Fibroblast of lung (primary cell): ENCODE measurements at places on chromosomes 7 and 10. TPM values are rescaled to one million over a fixed set of nuclear protein-coding genes. Genes with fewer than 3 reads are reported as not detected.

- no peak for DNase-seq
Observed at GRCh38 chr7:148967602-148968001, 60.7 kb downstream of the PDIA4 start.

GRCh38 chr10:92592761-92593618 is at the start of gene KIF11:
Gene KIF11 (plus strand): TSS chr10:92593130. CDS start chr10:92593376, 246 bp downstream.
- peak; percentile 96 for DNase-seq

GRCh38 chr10:132820056-132820455 is 34.1 kb upstream of the NKX6-2 start:
- no peak for DNase-seq

GRCh38 chr10:50990568-50991455 is 83.5 kb upstream of the PRKG1 start:
- peak; percentile 97 for DNase-seq

DNA sequence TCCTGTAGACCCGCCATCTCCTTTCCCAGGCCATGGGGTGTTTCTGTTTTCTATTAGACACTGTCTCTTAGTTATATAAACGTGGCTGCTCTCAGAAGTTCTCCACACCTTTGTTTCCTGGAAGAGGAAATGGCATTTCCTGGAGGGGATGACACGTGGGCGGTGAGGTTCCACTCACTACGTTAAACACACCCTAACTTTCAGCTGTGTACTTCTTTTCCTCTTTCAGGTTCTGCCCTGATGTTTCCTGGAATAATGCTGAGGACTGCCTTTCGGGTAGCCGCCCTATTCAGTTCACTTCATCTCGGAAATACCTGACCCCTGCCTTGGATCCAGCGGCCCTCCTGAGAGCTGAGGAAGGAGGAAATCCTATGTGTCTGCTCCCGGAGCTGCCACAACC is 3.4 kb upstream of the PRKCQ start:
- no peak for DNase-seq

DNA sequence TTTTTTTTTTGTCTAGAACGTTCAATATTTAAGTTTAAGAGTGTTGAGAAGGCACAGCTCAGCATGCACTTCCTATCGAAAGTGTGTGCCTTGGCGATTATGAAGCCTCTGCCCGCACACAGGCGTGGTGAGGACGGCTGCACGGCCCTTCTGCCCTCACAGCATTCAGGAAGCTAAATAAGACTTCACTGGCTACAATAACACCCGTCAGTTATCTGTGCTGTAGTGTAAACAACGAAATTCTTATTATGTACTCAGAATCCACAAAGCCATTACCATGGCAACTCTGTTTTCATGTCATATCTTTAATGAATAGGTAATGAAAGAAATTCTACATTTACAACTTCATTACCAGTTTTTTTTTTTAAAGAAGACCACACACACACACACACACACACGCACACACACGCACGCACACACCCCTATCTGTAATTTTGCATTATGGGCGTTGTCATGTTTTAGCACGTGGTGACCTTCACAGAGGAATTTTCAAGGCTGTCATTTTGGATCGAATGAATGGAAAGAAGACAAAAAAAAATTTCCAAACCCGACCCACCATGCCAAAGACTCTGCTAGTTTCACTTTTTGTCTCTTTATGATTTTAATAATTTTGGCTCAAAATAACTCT is 254.8 kb upstream of the CTBP2 start:
- DNase-seq: no peak

- DNase-seq: no peak
Observed at GRCh38 chr7:6530626-6531491, 20.4 kb downstream of the GRID2IP start.

DNA sequence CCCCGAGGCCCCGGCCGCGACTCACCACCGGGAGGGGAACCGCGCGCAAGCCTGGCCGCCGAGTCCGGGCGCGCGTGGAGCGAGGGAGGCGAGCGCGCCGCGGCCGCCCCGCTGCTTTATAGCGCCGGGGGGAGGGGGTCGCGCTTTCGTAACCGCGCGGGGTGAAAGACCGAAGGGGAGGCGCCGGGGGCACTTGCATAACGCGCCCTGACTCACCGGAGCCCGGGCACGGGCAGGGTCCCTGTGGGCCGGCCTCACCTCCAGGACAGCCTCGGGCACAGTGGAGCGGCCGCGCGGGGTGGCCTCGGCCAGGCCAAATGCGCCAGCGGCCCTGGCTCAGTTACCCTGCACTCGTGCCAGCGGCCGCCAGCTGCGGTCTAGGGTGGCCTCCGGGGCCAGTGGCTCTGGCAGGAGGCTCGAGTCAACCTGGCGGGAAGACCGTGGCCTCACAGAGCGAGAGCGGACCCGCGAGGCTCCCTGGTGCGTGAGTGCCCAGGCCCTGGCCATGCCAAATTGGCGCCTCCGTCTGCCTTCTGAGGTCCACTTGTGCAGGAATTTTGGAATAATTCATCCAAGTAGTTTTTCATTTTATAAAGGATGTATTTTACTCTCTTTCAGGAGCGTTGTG is at the start of gene RBP4:
Gene RBP4, minus strand, starts transcription at position 90 of the 628 bp plus-strand sequence. CDS start 207 bp downstream, outside the sequence.
- DNase-seq: no peak

DNA sequence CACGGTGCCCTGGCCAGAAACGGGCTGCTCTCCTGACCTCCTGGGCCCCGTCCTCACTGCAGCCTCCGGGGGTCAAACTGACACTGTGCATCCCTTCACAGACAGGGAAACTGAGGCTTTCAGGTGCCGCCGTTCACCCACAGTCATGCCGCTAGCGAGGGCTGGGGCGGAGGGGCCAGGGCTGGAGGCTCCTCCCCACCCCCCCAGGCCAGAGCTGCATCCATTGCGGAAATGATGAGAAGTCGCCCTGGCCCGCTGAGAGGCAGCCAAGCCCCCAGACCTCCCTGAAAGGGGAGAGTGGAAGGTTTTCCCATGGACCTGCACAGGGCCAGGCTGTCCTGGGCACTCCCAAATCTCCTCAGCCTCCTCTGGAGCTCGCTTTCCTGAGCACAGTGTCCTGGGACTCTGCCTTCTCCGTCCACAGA is 16.5 kb upstream of the INPP5A start:
- no peak for DNase-seq

GRCh38 chr7:55484834-55485233 is 87.5 kb downstream of the VOPP1 start:
- DNase-seq: no peak

GRCh38 chr10:50807851-50808776 is 68.4 kb downstream of the ASAH2B start:
- no peak for DNase-seq

DNA sequence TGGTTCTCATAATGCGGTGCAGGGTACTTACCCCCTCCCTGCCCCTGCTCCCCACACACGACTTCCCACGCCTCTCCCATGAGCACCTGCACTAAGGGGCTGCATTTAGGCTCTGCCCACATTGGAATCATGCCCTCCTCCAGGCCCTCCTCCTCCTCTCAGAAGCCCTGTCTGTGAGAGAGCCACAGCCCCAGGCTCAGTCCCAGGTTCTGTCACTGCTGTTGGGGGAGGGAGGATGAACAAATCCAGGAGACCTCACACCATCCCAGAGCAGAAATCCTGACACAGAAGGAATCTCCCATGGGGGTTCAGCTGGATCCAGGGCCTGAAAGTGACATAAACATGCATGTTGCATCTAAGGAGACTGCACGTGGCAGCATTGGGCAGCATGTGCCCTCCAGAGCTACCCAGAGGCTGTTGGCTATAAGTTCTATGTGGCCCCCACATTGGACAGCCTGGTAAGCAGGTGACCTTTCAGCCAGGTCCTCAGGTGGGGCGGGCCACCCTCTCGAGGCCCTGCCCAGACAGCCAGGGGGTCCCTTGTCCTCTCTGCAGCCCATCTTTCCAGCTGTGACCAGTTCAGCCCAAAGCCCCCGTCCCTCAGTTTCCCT is 1.6 kb upstream of the PILRA start:
- DNase-seq: no peak

GRCh38 chr10:125726914-125727313 is 7.4 kb downstream of the EDRF1 start:
- no peak for DNase-seq

GRCh38 chr10:132113206-132113605 is 47.5 kb downstream of the JAKMIP3 start:
- no peak for DNase-seq

DNA sequence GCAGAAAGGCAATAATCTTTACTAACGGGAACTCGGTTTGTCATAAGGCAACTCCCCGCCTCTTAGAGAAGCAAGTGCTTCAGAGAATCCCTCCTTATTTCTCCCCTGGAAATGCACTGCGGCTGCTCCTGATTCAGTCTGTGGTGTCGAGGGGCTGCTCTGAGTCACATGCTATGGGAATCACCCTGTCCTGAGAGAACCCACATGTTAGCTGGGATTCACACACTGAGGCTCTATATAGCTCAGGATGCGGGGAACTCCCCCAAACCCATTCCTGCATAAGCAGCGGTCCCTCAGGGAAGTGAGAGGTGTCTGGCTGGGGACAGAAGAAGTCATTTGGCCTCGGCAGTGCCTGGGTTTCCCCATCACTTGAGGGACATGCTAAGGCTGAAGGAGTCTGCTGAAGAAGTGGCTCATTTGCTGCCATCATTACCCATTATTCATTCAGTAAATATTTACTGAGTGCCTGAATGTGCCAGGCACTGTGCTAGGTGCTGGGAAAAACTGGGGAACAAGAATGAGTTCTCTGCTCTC is 87.5 kb downstream of the ATXN7L1 start:
- no peak for DNase-seq

Gene CHRM2
- 2.3 and 7.9 TPM in 2 replicates for total RNA-seq

Gene IL15RA
- total RNA-seq: 9.2 and 13.7 TPM in 2 replicates

Gene RSPH10B2
- 0.51 and 0.66 TPM in 2 replicates for total RNA-seq

Gene KDM7A
- 4.8 and 6.7 TPM in 2 replicates for total RNA-seq

Gene NHLRC2
- 8.5 and 11.9 TPM in 2 replicates for total RNA-seq

Gene TAC1
- under 0.01 and 0.33 TPM in 2 replicates for total RNA-seq

Gene CASP2
- 8.5 and 9.4 TPM in 2 replicates for total RNA-seq

Gene TRIM74
- not detected in 2 replicates for total RNA-seq

Gene FRMPD2
- not detected in 2 replicates for total RNA-seq

Gene SEMA3C
- 203 and 310 TPM in 2 replicates for total RNA-seq

Gene HKDC1
- total RNA-seq: 1.8 and 2.1 TPM in 2 replicates

Gene CARD11
- total RNA-seq: not detected in 2 replicates

Gene RARRES2
- 65.6 and 174 TPM in 2 replicates for total RNA-seq

Gene MLXIPL
- 0.51 TPM in 1 of 2 replicates, not detected in the other for total RNA-seq

Gene MYH16
- not detected in 2 replicates for total RNA-seq

Gene TAF3
- total RNA-seq: 1.5 and 2.1 TPM in 2 replicates
